ENCODE measurements at places on chromosomes 5 and 9.

DNA sequence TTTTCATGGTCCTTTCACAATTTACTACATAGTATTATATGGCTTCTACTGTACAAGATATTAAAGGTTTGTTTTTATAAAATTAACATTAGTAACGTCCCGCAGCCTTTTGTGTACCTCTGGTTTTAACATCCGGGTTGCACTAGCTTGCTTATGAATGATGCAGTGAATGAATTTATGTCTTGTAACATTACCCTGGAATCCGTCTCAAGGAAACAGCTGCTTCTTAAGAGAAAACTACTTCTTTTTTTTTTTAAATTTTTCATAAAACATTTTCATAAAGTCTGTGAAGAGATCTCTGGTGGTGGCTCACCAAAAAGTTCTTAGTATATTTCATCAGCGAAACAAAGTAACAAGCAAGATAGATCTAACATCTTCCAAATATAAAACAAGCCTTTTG, 23.6 kb downstream of the MARCHF3 start:
- DNase-seq, result no peak

- no peak for DNase-seq
These were observed 111.1 kb downstream of the WDR70 start for GRCh38 chr5:37490120-37490810.

DNA sequence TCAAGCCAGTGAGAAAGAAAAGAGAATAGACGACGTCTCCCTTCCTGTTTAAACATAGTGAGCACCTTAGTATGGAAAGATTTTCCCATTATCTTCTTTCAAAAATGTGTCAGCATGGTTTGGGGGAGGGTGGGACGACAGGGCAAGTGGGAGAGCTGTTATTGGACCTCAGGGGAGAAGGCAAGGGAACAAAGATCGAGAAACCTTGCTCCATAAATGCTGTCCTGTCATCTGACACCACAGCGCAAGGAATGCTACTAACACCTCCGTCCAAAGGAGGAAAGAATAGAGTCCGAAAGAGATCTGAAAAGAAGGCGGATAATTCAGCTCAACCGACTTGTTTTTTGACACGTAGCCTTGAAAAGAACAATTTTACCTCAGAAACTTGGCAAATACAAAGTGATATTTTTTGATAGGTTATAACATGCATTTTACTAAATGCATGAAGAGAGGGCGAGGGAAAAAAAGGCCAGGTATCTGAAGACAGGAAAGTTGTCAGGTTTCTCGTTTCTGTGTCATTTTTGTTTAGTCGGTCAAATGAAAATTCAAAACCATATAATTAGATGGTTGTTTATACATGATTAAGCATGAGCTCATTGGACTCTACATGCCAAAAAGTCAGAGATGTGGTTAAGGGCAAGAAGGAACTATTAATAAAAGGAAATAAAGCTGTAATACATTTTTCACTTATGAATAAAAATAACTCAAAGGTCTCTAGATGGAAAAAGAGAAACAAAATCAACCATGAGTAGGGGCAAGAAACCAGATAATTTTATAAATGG, 155.7 kb downstream of the GLIS3 start:
- DNase-seq, result no peak

- DNase-seq, result no peak
These were observed 1.2 kb downstream of the NSD1 start for GRCh38 chr5:177134697-177135225.

DNA sequence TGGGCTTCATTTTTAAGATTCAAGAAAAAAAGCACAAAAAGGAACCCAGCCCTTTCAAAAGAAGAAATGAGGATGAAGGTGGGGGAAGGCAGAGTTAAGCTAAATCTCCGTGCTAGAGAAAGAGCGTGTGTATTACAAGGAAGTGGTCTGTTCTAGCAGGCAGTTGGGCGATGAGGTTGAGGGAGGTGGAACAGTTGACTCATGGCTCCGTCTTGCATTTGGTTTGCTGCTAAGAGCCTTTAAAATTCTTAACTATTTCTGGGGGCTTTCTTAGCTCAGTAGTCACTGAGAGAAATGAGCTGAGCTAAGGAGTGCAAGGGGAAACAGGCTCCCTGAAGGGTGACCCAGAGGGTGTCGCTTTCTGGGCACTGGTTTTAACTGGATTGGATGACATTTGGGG, 117.4 kb downstream of the GCNT1 start:
- DNase-seq, result no peak

DNA sequence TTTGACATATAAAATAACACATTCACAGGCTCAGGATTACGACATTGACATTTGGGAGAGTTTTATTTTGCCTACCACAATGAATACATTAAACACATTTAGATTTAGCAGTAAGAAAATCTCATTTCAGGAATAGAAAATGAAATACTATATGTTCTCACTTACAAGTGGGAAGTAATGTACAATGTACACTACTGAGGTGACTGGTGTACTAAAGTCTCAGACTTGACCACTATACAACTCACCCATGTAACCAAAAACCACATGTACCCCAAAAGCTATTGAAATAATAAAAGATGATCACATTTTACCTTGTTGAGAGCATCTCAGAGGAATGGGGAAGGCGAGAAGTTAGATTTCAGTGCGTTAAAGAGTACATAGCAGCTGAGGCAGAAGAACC, 1202.4 kb upstream of the SEMA6A start:
- DNase-seq, result no peak

GRCh38 chr5:158142156-158142555, 283.2 kb upstream of the CLINT1 start:
- no peak for DNase-seq

DNA sequence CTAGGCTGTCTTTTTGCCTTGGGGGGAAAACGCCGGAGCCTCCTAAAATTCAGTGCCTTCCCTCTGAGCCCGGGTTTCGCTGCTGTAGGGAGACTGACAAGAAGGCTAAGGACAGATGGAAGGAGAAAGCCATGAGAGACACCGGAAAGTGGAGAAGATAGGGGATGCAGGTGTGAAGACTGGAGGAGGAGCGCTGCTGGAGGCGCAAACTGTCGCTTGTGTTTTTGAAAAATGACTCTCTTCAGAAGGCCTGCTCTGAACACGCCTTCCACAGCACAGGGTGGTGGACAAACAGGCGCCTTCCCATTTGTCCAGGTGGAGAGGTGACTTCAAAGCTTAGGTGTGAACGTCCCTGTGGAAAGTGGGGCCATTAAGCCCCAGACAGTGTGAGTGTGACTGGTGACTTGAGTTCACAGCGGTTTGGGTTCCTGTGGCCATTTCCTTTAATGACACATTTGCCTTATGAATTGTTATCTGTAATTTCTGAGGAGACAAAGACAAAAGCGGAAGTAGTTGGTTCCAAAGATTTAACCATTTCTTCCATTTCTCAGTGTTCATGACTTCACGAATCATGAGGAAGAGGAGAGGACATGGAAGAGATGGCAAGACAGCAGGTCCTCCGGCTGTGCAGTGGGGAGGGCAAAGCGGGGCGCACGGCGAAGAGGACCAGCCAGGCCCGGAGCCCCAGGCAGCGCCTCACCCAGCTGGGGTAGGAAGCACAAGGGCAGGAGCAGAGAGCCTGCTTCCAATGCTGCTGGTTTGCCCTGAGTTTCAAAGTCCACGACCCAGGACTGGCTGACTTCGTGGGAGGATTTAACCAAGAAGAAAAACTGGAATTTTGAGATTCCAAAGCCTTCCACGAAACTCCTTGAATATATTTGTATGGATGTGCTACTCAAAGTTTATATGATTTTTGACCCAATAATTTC, 27.8 kb upstream of the SEMA4D start:
- no peak for DNase-seq

DNA sequence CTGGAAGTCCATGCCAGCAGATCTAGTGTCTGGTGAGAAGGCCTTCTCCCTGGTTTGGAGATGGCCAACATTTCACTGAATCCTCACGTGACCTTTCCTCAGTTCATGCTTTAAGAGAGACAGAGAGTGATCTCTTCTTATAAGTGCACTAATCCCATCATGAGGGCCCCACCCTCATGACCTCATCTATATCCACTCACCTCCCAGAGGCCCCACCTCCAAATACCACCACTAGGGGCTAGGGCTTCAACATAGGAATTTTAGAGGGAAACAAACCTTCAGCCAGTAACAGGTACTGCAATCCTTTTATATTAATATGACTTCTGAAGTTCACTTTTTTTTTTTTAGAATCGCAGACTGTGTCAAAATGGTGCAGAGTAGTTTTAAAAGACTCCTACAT, 496.9 kb upstream of the ADAMTS16 start:
- no peak for DNase-seq

DNA sequence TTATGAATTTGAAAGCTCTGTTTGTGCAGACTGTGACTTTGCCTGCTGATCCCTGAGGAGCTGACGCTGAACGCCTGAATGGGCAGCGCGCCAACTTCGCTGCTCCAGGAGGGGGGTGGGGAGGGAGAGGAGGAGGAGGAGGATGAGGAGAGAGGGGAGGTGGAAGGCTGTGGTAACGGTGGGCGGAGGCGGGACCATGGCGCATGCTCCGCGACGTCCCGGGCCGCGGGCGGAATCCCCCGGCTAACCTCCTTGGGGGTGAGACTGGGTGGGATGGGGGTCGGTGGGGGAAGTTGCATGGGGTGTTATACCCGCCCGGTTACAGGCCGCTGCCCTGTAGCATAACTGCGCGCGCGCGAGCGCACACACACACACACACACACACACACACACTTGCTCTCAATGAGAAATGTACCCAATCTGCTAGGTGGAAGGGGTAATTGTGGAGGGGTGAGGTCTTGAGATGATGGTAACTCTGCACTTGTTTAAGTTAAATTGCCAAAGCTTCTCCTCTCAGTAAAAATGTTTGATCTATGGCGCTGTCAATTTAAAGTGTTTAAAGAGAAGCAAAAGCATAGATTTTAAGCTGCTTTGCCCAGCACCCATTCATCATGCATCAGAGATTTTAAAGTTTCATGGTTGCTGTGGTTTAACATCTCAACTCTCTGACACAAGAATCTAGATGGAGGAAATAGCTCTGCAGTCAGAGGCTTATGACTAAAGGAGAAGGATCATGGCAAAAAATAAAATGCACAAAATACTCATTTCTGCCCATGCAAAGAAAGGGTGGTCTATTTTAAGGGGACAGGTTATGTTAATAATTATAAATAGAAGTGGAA, 76.6 kb upstream of the TBCA start:
- DNase-seq, result no peak

GRCh38 chr5:893711-894110, 1.0 kb downstream of the TRIP13 start:
- no peak for DNase-seq

DNA sequence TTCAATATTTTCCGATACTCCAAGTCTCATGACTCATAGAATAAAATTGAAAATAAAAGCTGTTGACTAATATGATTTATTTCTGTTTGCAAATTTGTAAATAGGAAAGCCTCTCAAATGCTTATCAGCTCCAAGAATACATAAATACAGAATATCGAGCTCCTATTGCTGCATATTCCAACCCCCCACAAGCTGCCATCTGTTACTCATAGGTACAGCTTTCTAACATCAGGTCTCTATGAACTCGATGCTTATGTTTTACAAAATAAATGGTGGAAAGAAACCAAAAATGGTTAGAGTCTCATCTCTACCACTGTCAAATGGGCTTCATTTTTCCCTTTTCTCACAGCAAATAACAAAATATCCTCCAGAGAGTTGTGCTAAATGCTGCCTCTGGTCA, 631.6 kb upstream of the CDH18 start:
- no peak for DNase-seq

Data from T-helper 1 cell (primary cell).